ENCODE measurements at places on chromosomes 1 and 21. TPM values are rescaled to one million over a fixed set of nuclear protein-coding genes. Genes with fewer than 3 reads are reported as not detected.
A peak's percentile ranks its signal among the peaks of the same experiment; 100 is the strongest.

DNA sequence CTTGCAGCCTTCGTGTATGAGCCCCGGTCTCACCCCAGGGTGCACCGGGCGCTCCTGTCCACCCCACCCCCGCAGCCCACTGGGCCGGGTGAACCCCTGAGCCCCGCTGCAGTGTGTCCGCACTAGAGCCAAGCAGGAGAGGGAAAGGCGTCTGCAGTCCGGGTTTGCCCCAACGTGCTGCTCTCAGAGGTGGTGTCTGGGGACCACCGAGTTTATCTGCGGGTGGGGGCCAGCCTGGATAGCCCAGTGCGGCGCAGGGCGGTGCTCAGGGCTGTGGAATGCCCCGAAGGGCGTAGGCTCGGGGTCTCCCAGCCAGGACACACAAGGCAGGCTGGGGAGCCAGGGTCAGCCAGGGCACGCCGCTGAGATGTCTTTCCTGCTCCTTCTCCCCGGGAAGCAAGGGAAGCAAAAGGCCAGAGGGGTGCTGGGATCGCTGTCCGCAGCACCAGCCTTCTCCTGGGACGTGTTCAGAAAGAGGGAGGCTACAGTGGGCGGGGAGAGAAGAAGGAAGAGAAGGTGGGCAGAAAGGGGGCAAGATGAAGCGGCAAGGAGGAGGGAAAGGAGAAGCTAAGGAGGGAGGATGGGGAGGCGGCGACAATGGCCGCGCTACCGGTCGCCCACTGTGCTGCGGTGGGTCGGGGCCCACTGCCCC, 56.6 kb downstream of the MAB21L3 start:
- no peak overlapping the region for H3K27ac ChIP-seq
- peak overlapping the region; percentile 72 for H3K4me3 ChIP-seq
- no peak for DNase-seq
- H3K36me3 ChIP-seq = no peaks in the 10 kb centered on the region

GRCh38 chr21:33848249-33848953, 67.2 kb downstream of the ATP5PO start:
- H3K4me1 ChIP-seq = peaks cover 10% of the 10 kb centered on the region
- H3K27me3 ChIP-seq = no peaks in the 10 kb centered on the region
- no peaks in the 10 kb centered on the region for H3K36me3 ChIP-seq
- no peak overlapping the region for H3K27ac ChIP-seq

DNA sequence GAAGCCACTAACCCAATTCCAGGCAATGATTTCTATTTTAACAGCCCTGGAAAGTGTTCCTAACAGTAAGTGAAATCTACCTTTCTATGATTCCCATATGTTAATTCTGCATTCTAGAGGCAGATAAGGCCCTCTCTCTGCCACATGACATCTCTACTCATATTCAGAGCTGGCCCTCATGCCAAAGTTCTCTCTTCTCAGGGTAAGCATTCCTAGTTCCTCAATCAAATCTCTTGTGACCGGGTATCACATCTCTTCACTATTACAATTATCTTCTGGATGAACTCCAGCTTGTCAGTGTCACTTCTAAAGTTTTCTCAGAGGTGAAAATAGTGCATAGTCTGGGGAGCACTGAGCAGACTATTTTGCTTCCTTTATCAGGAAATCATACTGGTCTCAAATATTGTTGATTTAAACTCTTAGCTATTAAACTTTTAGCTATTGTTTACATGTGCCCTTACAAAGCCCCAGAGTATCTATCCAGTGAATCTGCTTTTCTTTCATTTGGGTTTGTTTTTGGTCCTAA, 66.4 kb upstream of the TNFSF18 start:
- no peaks in the 10 kb centered on the region for H3K36me3 ChIP-seq
- H3K4me1 ChIP-seq = no peaks in the 10 kb centered on the region
- H3K27ac ChIP-seq = no peak overlapping the region

DNA sequence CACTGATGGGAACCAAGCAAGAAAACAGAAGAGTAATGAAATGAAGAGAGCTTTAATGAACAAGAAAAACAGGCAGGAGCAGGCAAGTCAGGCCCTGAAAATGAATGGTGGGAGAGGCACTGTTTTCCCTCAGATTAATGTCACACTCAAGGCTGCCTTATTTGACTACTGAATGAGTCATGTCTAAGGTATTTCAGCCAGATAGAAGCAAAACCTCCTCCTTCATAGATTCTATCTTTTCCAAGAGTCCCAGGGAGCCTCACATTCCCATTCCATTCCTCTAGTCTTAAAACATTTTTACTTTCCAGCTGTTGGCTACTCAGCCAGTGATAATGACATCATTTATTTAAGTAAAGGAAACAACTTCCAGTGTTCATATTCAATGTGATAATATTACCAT, 228.4 kb upstream of the NRIP1 start:
- H3K27ac ChIP-seq = no peak overlapping the region
- no peaks in the 10 kb centered on the region for H3K36me3 ChIP-seq
- no peaks in the 10 kb centered on the region for H3K4me1 ChIP-seq

EPS8L3 gene
- 0.52 TPM for total RNA-seq

DNA sequence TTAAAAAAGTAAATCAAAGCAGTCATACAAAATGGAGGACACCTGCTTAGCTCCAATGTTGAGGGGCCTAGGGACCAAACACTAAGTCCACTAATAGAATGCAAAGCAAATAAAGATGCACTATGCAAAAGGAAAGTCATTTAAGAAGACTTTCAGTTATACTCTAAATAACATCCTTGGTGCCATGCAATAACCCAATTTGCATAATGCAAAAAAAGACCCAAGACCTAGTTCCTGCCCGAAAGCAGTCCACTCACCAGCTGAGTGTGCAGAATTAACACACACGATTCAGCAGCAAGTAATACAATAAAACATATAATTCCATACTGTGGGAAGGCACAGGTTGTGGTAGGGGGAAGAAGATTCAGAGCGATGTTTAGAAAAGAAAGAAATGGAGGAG, 101.8 kb downstream of the TGFBR3 start:
- H3K27me3 ChIP-seq = no peaks in the 10 kb centered on the region
- H3K4me3 ChIP-seq = no peak overlapping the region
- DNase-seq = no peak

- peak within 1 kb of the TSS; percentile 55 for H3K4me3 ChIP-seq
- peaks cover 6% of the 10 kb centered on the region for H3K4me1 ChIP-seq
- DNase-seq = no peak
- H3K27me3 ChIP-seq = no peaks in the 10 kb centered on the region
- no peaks in the 10 kb centered on the region for H3K36me3 ChIP-seq
- H3K27ac ChIP-seq = no peak within 1 kb of the TSS
Measured at GRCh38 chr21:31872452-31873274, at the start of gene HUNK. HUNK (plus strand) TSS chr21:31873020; CDS start chr21:31873675, 655 bp downstream.

GRCh38 chr1:236425031-236425663, 31.1 kb downstream of the EDARADD start:
- no peak overlapping the region for H3K4me3 ChIP-seq
- H3K27ac ChIP-seq = no peak overlapping the region
- no peak for DNase-seq

DNA sequence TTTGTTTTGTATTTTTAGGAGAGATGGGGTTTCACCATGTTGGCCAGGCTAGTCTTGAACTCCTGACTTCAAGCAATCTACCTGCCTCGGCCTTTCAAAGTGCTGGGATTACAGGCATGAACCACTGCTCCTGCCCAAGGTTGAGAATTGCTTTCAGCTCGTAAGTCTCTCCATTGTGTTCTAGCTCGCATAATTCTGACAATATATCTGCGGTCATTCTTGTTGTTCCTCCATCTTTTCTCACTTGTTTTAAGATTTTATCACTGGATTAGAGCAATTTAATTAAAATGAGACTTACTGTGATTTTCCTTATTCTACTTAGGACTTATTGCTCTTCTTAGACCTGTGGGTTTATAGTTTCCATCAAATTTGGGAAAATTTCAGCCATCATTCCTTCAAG, 102.9 kb downstream of the AHCTF1 start:
- H3K36me3 ChIP-seq = no peaks in the 10 kb centered on the region
- H3K27me3 ChIP-seq = no peaks in the 10 kb centered on the region
- no peak overlapping the region for H3K4me3 ChIP-seq
- H3K27ac ChIP-seq = no peak overlapping the region
- DNase-seq = no peak

DNA sequence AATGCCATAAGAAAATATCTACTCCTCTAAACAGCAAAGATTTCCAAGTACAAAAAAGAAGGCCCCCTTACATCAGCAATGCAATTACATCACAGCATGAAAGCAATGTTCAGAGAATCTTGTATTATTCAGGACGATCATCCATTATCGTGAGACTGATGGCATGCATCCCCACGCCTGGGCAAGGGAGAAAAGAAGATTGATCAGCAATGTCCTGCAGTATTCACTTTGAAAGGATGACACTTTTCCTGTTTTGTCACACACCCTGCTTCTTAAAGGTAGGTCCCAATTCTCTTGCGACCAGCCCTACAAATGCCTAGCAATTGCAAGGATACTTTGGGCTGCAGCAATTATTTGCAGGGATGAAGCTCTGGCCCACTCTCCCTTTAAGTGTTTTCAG, 108.7 kb downstream of the TOMM20 start:
- H3K4me3 ChIP-seq = no peak overlapping the region
- no peaks in the 10 kb centered on the region for H3K27me3 ChIP-seq
- no peak overlapping the region for H3K27ac ChIP-seq
- no peak for DNase-seq
- no peaks in the 10 kb centered on the region for H3K36me3 ChIP-seq
- peaks cover 3% of the 10 kb centered on the region for H3K4me1 ChIP-seq

DNA sequence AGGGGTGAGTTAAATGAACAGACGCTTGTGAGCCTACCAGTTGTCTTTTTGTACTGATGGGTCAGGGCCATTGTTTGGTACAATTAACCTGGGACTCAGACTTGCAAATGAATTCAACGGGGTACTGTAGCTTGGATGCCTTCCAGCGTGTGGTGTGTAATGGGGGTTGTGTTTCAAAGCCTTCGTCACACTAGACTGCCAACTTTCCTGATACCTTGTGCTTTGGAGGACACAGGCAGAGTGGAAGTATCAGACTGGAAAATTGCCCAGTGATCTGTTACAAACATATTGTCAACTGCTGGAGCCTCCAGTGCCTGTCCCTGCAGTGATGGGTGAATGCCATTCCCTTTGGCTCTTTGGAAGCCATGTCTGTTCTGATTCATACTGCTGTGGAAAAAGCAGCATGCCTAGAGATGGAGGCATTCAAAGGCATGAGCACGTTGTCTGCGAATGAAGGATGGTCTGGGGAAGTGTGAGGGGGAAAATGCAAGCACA, 384.5 kb downstream of the LMX1A start:
- no peaks in the 10 kb centered on the region for H3K4me1 ChIP-seq
- H3K36me3 ChIP-seq = no peaks in the 10 kb centered on the region
- H3K4me3 ChIP-seq = no peak overlapping the region
- H3K27ac ChIP-seq = no peak overlapping the region
- DNase-seq = no peak

DNA sequence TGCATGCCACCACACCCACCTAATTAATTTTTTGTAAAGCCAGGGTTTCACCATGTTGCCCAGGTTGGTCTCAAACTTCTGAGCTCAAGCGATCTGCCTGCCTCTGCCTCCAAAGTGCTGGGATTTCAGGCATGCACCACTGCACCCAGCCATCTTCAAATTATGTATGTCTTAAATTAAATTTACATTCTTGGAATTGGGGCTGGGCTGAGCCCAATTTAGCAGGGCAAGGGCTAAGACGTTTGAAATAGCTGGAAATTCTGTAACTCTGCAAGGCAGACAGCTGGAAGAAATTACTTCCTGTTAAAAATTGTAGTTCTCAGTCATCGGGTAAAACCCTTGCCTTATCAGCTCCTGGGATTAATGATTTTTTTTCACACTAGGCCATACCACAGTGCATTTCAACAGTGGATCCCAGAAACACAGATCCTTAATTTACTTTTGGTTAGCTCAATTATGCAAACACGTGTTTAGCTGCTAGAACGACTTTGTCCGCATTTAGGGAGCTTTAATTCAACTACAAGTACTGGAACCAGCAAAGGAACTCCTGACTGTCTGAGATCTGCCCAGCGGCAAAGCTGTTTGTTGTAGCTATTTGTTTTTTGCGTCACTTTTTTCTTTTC, 83.3 kb downstream of the OLFML3 start:
- H3K36me3 ChIP-seq = no peaks in the 10 kb centered on the region
- H3K4me3 ChIP-seq = no peak overlapping the region
- no peaks in the 10 kb centered on the region for H3K27me3 ChIP-seq
- H3K27ac ChIP-seq = no peak overlapping the region
- no peak for DNase-seq

ALDH4A1 gene
- total RNA-seq = 5.2 TPM

GRCh38 chr1:18244762-18245161, 137.2 kb downstream of the IGSF21 start:
- H3K4me3 ChIP-seq = no peak overlapping the region
- H3K4me1 ChIP-seq = no peaks in the 10 kb centered on the region
- H3K27ac ChIP-seq = no peak overlapping the region
- DNase-seq = no peak
- no peaks in the 10 kb centered on the region for H3K27me3 ChIP-seq
- H3K36me3 ChIP-seq = no peaks in the 10 kb centered on the region

SH3BGR gene
- 2.6 TPM for total RNA-seq

- H3K27me3 ChIP-seq = no peaks in the 10 kb centered on the region
- no peak overlapping the region for H3K27ac ChIP-seq
- DNase-seq = no peak
- no peaks in the 10 kb centered on the region for H3K36me3 ChIP-seq
- no peak overlapping the region for H3K4me3 ChIP-seq
- H3K4me1 ChIP-seq = no peaks in the 10 kb centered on the region
Measured at GRCh38 chr1:101128846-101129245, 103.3 kb upstream of the DPH5 start.

- H3K27ac ChIP-seq = no peak overlapping the region
- no peaks in the 10 kb centered on the region for H3K36me3 ChIP-seq
- no peak overlapping the region for H3K4me3 ChIP-seq
- H3K27me3 ChIP-seq = no peaks in the 10 kb centered on the region
- no peak for DNase-seq
Measured at GRCh38 chr1:187411118-187411517, 582.4 kb downstream of the PLA2G4A start.

Data from ovary (tissue), 10 donors.